ENCODE measurements at places on chromosomes 1 and 21.

DNA sequence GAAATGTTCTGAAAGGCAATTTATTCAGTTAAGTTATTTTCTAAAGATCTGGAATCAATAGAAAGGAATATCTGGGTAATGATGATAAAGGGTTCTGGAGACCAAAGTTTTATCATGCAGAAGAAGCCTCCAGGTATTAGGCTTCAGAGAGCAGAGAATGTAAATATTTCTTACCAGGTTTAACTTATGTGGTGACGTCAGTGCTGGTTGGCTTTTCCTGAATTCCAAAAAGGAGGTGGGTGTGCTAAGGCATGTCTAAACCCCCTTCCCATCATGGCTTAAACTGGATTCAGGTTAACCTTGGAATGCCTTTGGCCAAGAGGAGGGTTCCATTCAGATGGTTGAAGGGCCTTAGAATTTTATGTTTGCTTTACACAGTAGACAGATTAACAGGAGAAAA is 829.9 kb downstream of the NCAM2 start:
- no peak for DNase-seq

- no peak for DNase-seq
Observed at GRCh38 chr1:184101571-184101970, 50.0 kb downstream of the TSEN15 start.

- DNase-seq = no peak
Observed at GRCh38 chr1:184705271-184705670, 49.4 kb downstream of the EDEM3 start.

- no peak for DNase-seq
Observed at GRCh38 chr1:42168763-42169162, 4.2 kb upstream of the GUCA2A start.

GRCh38 chr1:19187852-19188251 is 22.2 kb downstream of the UBR4 start:
- no peak for DNase-seq

GRCh38 chr1:14263671-14264070 is 334.8 kb upstream of the KAZN start:
- DNase-seq = no peak

DNA sequence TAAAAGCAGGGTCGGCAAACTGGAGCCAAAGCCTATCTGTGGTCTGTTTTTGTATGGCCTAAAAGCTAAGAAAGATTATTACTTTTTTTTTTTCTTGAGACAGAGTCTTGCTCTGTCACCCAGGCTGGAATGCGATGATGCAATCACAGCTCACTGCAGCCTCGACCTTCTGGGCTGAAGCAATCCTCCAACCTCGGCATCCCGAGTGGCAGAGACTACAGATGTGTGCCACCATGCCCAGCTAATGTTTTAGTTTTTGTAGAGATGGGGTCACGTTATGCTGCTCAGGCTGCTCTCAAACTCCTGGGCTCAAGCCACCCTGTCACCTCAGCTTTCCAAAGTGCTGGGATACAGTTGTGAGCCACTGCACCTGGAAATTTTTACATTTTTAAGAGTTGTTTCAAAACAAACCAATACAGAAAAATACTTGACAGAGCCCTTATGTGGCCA is 6.5 kb upstream of the GLRX2 start:
- peak; percentile 35 for DNase-seq

- peak; percentile 33 for DNase-seq
Observed at GRCh38 chr21:33286600-33287456, 20.7 kb downstream of the IL10RB start.

GRCh38 chr21:28444111-28444510 is 548.6 kb downstream of the LTN1 start:
- no peak for DNase-seq

- no peak for DNase-seq
Observed at GRCh38 chr1:200372095-200372884, 37.5 kb downstream of the ZNF281 start.

DNA sequence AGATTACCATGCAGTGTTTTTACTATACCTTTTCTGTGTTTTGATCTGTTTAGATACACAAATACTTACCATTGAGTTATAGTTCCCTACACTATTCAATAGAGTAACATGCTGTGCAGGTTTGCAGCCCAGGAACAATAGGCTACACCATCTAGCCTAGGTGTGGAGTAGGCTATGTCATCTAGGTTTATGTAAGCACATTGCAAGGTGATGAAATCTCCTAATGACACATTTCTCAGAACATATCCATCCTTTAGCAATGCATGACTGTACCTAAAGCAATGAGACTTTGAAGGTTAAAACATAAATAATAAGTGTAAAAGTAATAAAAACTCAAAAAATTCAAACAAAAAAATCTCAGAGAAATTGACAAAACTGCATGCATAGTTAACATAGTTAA is 358.6 kb downstream of the USH2A start:
- DNase-seq = no peak

DNA sequence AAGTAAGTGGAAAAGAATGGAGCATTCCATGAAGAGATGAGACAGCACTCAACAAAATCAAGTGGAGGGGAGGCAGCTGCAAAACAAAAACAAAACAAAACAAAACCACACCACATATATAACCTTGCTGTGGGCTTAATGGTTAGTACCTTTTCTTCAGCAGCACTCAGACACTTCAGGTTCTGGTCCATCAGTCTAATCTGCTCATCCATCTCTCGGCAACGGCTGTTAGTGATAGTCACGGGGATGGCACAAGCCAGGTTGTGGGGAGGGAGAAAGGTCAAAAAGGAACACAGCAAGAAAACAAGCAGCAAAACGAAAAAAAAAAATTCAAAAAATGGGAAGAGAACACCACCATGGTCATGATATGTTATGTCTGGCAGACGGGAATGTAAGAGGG is 17.0 kb upstream of the NUP210L start:
- DNase-seq = no peak

- no peak for DNase-seq
Observed at GRCh38 chr1:115543247-115543646, 98.5 kb upstream of the VANGL1 start.

DNA sequence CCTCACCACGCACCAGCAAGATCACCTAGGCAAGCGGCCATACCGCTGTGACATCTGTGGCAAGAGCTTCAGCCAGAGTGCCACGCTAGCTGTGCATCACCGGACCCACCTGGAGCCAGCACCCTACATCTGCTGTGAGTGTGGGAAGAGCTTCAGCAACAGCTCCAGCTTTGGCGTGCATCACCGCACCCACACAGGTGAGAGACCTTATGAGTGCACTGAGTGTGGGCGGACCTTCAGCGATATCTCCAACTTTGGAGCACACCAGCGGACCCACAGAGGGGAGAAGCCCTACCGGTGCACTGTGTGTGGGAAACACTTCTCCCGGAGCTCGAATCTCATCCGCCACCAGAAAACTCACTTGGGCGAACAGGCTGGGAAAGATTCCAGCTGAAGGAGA is 5.0 kb downstream of the ZNF691 start:
- DNase-seq = no peak

GRCh38 chr1:179586107-179586823 is 5.4 kb upstream of the TDRD5 start:
- no peak for DNase-seq

- DNase-seq = no peak
Observed at GRCh38 chr1:201653233-201653632, 114.3 kb downstream of the NAV1 start.

DNA sequence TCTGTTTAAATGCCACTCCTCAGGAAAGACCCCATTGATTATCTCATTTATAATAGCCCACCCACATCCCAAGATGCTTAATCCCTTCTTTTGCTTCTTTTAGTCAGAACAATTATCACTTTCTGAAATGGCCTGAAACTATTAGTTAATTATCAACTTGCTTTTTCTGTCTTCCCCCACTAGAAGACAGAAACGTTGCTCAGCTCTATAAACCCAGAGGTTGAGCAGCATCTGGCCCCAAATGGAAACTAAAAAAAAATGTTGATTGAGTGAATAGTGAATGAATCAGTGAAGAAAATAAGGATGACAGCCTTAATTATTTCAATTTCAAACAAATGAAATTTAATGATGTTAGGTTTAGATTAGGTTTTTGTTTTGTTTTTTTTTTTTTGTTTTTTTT is 38.2 kb upstream of the PIGC start:
- no peak for DNase-seq

DNA sequence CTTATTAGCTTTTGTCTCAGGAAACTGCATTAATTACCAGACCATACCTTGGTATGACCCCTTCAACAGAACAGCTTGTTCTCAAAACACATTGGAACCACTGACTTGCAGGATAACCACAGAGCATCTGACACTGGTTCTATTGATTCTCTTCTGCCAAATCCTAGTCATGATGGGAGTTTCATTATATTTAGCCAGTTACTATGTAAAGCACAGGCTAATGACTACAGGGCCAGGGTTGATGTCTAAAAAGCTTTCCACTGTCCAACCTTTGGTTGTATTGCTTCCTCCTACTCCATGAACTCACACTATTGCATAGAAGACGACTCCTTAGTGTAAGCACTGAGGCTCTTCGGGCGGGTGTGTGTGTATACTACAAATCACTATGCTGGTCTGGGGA is 3.8 kb downstream of the STMN1 start:
- DNase-seq = no peak

- no peak for DNase-seq
Observed at GRCh38 chr1:108533351-108534083, 26.4 kb upstream of the EEIG2 start.

- DNase-seq = no peak
Observed at GRCh38 chr1:39919545-39919944, 17.8 kb upstream of the MYCL start.

DNA sequence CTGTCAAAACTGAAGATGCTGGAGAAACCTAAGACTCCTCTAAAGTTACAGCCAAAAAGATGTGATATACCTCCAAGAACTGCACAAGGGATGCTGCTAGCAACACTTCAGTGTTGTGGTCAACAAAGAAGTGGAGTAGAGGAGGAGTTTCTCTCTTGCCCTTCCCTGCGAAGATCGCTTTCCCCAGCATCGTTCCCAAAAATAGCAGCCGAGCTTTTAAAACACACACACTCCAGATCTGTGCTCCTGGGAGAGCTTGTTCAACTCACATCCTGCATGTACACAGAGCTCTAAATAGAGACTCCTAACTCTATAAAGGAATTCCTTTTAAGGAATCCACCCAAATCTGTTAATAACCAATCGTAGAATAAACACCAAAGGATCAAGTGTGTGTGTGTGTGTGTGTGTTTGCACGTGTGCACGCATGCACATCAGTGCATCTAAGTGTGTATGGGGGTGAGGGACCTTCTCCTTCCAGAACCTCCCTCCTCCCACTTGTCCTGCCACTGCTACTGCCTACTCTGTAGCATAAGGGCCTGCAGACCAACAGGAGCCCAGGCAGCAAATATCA is 58.5 kb downstream of the PSMG1 start:
- no peak for DNase-seq

DNA sequence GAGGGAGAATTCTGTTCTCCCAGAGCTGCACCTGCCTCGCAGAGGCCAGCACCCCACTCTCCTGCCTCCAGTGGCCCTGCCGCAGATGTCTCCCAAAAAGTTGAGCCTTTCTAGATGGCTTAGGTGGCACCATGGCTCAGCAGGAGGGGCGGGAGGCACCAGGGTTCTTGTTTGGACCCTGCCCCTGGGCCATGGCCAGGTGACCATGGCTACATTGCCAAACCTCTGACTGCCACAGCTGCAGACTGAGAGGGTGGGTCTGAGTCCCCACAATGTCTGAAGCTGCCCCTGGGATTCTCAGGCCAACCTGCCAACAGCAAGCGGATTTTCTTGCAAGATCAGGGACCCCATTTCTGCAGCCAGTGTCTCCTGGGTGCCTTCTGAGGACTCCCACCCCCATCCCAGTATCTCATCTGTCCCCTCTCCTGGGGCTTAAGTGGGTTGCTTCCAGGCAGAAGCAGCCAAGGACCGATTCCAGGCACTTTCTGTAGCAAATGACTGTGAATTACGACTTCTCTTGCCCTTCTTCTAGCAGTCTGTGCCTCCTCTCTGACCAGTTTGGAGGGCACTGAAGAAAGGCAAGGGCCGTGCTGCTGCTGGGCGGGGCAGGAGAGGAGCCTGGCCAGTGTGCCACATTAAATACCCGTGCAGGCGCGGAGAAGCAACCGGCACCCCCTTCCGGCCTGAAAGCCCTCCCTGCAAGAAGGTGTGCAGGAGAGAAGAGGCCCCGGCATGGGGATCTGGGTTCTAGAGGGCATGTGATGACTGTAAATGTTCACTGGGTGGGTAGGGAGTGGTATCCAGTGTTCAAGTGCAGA is 22.5 kb downstream of the SESN2 start:
- no peak for DNase-seq

GRCh38 chr1:160071289-160071688 is 1.3 kb upstream of the KCNJ10 start:
- DNase-seq = no peak

- DNase-seq = no peak
Observed at GRCh38 chr1:78869136-78869535, 137.4 kb downstream of the ADGRL4 start.

DNA sequence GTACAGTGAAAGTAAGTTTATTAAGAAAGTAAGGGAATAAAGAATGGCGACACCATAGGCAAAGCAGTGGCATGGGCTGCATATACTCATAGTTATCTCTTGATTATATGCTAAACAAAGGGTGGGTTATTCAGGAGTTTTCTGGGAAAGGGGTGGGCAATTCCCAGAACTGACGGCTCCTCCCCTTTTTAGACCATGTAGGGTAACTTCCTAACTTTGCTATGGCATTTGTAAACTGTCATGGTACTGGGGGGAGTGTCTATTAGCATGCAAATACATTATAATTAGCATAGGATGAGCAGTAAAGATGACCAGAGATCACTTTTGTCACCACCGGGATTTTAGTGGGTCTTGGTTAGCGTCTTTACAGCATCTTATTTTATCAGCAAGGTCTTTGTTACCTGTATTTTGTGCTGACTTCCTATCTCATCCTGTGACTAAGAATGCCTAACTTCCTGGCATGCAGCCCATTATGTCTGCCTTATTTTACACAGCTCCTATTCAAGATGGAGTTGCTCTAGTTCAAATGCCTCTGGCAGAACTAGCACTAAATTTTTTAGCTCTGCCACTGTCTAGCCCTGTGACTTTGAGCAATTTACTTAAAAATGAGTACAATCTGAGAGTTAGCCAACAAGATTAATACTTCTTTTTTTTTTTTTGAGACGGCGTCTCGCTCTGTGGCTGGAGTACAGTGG is 110.3 kb upstream of the PALMD start:
- DNase-seq = no peak

GRCh38 chr1:162030759-162031280 is 7.2 kb upstream of the OLFML2B start:
- DNase-seq = no peak

DNA sequence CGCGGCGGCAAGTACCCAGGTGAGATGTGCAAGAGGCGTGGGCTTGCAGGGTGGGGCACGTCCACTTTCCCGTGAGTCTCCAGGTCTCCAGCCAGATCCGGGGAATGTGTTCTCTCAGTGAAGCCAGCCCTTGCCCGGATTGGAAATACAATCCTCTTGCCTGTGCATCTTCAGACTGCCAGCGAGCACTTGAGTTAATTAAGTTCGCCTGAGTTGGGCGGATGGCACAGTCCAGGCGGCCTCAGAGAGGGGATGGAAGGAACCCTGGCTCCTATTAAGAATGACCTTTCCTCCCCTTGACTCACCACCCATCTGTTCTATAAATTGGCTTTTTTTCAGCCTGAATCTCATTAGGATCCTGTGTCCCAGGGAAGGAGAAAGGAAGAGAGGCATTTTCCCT is 33.3 kb upstream of the CNTN2 start:
- no peak for DNase-seq

Data from tibial nerve (tissue), 4 donors.